Stimulated activated CD8-positive, alpha-beta memory T cell treated with anti-CD3 and anti-CD28 coated beads, Interleukin-2, amount 100 ng/mL, for 1 hour (primary cell): ENCODE measurements at places on chromosomes 1 and 21.

GRCh38 chr21:27104846-27105431, 138.1 kb upstream of the ADAMTS5 start:
- DNase-seq, result no peak

DNA sequence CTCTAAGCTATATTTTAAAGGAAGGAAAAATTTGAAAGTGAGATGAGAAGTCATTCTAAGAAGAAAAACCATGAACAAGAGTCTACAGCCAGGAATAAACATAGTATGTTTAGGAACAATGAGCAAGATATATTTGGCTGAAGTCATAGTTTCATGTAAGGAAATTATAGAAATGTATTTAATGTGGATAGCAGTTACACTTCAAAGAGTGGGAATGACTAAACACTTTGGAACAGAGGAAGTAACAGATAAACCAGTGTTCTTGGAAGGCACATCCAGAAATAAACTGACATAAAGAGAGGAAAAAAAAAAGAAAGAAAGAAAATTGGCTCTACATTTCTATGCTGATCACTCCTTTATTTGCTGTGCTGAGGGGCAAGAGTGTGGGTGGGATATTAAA, 18.0 kb downstream of the C8A start:
- no peak for DNase-seq

- DNase-seq, result peak; percentile 30
Measured at GRCh38 chr1:244047621-244048255, 3.3 kb upstream of the ZBTB18 start.

GRCh38 chr1:17949511-17949910, 158.1 kb upstream of the IGSF21 start:
- no peak for DNase-seq

DNA sequence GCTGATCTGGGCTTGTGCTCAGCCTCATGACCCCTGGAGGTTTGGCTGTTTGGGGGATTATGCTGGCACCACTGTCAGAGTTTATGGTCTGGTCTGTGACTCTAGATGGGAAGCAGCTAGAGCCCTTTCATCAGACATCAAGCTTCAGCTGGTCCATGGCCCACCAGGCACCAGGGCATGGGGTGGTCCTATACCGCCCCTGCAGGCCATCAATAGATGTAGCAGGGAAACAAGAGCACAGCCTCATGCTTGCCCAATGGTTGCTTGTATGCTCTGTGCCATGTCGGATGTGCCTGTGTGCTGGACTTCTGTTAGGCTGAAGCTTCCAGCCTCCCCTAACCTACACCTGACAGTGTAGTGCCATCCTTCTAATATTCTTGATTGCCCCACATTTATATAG, 71.1 kb upstream of the CD34 start:
- DNase-seq, result no peak

GRCh38 chr1:10795276-10796021, 997 bp downstream of the CASZ1 start:
- no peak for DNase-seq

DNA sequence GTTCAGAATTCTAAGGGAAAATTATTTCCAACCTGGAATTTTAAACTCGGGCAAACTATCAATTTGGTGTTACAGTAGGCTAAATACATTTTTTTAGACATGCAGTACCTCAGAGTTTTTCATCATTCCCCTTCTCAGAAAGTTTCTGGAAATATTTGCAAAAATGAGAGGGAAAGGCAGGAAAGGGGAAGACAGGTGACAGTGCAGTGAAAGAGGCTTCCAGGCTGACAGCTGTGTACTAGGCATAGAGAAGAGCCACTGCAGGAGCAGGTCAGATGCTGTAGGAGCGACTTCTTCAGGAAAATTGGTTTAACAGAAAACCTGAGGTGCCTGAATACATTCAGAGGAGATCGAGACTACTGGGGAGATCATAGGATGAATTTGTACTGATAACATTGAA, 19.9 kb downstream of the CERS2 start:
- DNase-seq, result no peak

- no peak for DNase-seq
Measured at GRCh38 chr1:159005676-159006075, 4.0 kb upstream of the IFI16 start.

GRCh38 chr1:219563568-219563967, 49.3 kb downstream of the ZC3H11B start:
- no peak for DNase-seq

DNA sequence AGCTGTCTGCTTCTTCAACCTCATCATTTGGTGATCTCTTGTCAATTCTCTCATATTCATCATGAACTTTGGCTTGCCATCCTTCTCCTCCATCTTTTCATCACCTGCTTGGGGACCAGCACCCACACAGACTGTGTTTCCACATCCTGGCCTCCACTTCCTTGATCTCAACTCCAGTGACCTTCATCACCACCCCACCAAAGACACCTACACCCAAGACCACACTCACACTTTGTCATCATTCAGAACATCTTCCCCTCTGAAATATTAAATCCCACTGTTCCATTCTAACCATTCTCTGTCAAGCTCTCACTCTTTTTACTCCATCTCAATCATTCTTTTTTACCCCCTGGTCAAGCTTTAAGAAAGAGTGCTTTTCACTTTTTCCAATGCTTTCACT, 115.5 kb upstream of the VAV3 start:
- DNase-seq, result no peak

DNA sequence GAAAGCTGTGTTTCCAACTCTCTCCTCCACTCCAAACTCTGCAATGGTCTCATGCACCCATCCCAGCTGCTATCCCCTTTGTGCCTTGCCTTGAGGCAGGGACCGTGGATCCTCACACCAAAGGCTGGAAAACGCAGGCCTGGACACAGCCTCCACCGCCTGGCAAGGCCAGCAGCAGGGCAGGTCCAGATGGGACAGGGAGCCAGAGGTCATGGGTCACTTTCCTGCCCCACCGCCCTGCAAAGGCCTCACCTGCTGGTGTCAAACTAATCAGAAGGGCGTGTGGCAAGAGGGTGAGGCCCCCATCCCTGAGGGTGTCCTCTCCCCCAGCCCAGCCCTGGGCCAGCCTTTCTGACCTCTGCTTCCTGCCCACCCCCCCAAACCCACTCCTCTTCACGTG, 106.3 kb downstream of the PAX7 start:
- no peak for DNase-seq

GRCh38 chr1:84912726-84913554, 19.9 kb upstream of the LPAR3 start:
- DNase-seq, result no peak

DNA sequence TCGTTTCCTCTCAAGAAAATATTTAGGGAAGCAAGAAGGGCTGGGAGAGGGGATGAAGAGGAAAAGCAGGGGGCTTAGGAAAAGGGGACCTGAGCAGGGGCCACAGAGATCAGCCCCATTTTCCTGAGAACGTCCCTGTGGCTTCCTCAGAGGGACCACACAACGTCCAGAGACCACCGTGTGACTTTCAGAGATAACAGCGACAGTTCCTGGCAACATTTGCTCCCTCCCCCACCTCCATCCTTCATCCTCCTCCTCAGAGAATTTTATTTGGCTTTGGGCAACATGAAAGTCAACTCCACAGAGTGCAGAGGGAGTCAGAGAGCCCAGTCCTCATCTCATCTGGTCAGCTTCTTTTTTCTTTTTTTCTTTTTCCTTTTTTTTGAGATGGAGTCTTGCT, 50.9 kb downstream of the RUNX1 start:
- no peak for DNase-seq

- DNase-seq, result no peak
Measured at GRCh38 chr1:3373175-3373574, 81.3 kb upstream of the ARHGEF16 start.

GRCh38 chr1:4584449-4584848, 70.0 kb upstream of the AJAP1 start:
- no peak for DNase-seq

DNA sequence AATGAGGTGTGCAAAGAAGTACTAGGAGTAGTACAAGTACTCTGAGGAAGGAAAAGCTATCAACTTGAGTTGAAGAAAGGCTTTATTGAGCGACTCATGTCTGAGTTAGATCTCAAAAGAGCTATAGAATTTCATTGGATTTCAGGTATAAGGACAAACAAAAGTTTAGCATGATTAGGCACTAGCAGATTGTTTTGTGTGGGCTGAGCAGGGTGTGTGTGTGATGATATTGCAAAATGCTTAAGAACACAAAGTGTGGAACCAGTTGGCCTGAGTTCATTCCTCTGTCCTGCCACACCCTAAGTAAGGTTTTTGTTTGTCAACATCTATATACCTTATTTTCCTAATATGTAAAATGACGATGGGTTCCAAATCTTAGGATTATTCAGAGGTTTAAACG, 158.9 kb downstream of the KCNK2 start:
- no peak for DNase-seq

GRCh38 chr21:42509244-42509643, 4.4 kb upstream of the SLC37A1 start:
- no peak for DNase-seq

DNA sequence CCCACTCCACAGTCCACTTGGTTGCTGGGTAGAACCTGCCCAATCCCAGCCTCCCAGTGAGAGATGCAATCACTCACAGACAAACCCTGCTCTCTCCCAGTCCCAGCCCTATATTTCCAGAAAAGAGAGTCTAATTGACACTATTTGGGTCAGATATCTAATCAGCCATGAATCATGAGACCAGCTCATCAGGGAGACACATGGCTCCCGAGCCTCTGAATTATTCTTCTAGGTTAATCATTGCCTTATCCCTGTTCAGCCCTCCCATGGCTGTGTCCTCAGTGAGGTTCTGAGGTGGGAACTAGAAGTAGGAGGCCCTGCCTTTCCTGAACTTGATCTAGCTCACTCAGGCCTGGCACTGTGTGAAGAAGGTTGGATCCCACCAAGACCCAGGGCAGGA, 49.9 kb upstream of the ZC3H12A start:
- no peak for DNase-seq

DNA sequence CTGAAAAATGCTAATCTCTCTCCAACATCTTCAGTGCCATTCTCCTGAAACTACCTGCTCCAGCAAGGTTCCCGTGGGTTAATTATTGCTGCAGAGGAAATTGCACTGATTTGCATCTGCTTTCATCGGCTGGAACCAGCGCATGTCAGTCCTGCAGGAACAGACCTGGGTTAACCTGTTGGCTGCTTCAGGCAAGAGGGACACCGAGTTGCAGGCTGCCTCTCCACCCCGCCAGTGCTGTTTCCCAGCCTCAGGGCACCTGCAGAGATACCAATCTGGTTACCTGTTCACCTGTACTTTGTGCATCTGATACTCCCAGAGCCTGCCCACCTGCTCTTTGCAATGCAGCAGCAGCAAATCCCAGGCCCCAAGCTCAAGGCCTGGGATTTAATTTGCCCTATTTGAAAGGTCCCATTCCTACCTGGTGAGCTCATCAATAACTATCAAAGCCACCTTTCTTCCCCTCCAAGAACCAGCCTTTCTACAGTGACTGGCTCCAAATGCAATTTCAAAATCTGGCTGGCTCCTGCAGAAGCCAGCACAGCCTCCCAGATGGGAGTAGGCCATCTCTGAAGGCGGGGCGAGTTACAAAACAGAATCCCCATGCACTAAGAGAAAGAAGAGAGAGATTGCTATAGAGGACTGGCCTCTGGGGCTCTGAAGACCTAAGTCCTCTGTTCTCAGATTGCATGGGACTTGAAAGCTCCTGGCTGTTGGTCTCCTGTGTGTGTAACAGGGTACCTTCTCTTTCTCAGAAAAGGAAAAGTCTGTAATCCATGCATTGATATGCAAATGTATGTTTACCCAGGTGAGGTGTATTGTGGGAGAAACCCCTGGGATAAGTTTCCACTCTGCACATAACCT, 67.8 kb downstream of the TOMM20 start:
- DNase-seq, result no peak

GRCh38 chr1:221892301-221892830, 150.5 kb upstream of the DUSP10 start:
- no peak for DNase-seq

DNA sequence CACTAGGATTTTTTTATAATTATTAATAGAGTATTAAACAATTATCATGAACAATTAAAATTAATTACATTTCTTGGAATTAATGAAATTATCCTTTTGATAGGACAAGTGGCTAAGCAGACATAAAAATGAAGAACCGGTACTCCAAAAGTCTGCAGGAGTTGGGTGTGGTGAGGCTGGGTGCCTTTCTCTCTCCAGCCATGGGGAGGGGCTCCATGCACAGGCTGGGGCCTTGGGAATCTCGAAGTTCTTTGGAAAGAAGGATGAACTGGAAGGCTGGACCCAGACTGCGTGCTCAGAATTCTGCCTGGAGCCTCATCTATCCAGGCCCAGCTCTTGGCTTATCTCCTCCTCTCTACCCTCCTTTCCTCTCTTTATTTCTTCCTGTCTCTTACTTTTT, 94.1 kb downstream of the ACTL8 start:
- DNase-seq, result no peak

- no peak for DNase-seq
Measured at GRCh38 chr1:167137793-167138510, 44.1 kb downstream of the STYXL2 start.

DNA sequence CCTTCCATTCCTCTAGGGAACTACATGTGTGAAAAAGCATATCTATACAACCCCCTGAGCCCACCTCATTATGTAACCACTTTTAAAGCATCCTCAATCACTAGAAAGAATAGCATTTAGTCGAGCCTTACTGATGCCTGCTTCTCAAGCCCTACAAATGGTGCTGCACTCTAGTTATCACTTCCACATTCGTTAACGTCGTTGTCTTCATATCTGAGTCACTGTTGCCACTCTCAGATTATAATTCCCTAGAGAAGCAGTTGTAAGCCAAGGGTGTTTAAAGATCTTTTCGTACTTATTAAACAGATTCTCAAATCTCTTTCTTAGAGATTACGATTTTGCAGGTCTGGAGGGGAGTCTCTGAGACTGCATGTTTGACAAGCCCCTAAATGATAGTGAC, 16.5 kb downstream of the ATP1B1 start:
- no peak for DNase-seq

DNA sequence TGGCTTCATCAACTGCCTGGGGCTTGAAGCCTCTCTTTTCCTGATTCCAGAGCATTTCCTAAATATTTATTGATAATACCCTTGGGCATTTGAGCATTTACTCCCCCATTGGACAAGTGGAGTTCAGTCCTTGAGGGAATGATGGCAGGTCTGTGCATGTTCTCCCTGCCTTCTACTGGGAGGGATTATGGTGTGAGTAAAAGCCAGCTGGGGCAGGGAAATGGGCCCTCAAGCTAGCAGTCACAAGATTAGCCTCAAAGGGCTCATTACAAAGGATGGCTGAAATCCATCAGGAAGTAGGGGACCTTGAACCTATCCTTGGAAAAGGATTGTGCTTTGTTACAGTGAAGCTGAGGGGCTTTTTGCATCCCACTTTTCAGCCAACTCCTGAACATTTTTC, 24.2 kb upstream of the OSBPL9 start:
- no peak for DNase-seq

- DNase-seq, result no peak
Measured at GRCh38 chr1:201508809-201509208, 1.9 kb upstream of the CSRP1 start.

DNA sequence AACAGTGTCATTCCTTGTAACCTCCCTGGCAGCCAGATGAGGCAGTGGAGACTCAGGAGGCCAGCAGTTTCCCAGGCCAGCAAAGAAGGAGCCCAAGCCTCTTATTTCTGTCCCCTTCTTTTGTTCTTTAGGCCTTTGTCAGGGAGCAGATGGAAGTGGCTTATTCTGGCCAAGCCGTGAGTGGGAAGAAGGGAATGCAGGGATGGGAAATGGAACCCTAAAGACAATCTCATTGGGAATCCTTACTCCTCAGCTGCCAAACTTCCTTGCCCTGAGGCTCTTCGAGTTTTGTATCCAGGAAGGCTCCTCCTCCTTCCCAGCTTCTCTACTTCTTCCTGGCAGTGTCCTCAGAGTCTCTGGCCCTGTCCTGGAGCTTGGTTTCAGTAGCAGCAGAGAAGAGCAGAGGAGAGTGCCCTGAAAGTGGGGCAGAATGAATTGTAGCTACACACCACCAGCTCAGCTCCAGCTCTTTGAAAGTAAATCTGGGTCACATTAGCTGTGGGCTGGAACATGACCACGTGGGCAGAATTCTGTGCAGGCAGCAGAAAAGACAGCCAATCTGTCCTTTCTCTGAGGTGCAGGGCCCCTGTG, 63.9 kb downstream of the NDUFS5 start:
- no peak for DNase-seq
